Keratinocyte (primary cell): ENCODE measurements at places on chromosomes 13 and 19. TPM values are rescaled to one million over a fixed set of nuclear protein-coding genes. Genes with fewer than 3 reads are reported as not detected.

DNA sequence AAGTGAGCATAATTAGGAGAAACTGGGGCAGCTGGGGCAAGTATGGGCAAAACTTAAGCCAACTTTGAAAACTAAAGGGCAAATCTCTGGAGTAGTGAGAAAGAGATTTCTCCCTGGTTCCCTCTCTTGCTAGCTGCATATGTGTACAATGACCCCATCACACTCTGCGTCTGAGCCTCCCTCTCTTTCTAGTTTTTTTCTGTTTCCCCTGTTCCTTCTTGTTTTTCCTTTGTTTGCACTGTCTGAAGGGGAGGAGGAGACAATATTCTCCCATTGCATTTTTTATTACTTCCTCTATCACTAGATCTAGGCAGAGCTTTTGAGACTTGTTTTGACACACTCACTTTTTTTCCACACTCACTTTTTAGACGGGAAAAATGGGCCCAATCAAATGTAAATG lies 11.2 kb upstream of the CLDN10 start:
- no peak overlapping the region for H3K4me3 ChIP-seq
- DNase-seq: no peak
- no peaks in the 10 kb centered on the region for H3K4me1 ChIP-seq

DNA sequence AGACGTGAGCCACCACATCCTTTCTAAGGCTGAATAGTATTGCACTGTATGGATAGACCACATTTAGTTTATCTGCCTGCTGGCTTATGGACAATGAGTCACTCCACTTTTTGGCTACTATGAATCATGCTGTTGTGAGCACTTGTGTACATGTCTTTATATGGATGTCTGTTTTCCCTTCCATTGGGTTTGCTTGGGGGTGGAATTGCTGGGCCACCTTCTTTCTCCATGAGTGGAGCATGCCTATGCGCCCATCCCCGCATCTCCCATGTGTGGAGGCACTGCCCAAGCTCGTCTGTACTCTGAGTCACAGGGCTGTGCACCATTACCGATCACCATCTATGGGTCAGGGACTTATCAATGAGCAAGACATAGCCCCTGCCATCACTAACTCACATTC lies 127.2 kb upstream of the GJB6 start:
- no peaks in the 10 kb centered on the region for H3K36me3 ChIP-seq
- H3K27ac ChIP-seq: peak overlapping the region; percentile 87
- no peaks in the 10 kb centered on the region for H3K27me3 ChIP-seq
- no peak overlapping the region for H3K4me3 ChIP-seq
- DNase-seq: peak; percentile 98

The RGCC gene
- polyA plus RNA-seq: 0.56 to 2.3 TPM (median 1.5 TPM) in 3 replicates

DNA sequence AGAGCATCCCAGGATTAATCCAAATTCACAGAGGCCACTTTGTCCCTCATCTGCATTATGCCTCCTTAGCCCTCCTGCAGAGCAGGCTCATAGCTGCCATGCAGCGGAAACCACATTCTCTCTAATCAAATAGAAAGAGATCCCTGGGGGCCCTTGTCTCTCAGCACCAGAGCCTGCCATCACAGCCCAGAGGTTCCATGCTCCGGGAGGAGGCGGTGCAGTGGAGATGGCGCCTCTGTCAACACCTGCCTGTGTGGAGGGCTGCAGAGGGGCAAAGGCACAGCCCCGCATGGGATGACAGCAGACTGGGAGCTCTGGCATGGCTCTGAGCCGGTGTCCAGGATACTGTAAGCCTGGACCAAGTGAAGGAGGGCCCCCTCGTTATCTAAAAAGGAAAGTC lies 111.3 kb downstream of the SLC7A1 start:
- DNase-seq: no peak
- no peaks in the 10 kb centered on the region for H3K4me1 ChIP-seq

The APOE gene
- polyA plus RNA-seq: 27.9 to 217 TPM (median 30.2 TPM) in 3 replicates

The RTBDN gene
- not detected in 3 replicates for polyA plus RNA-seq

DNA sequence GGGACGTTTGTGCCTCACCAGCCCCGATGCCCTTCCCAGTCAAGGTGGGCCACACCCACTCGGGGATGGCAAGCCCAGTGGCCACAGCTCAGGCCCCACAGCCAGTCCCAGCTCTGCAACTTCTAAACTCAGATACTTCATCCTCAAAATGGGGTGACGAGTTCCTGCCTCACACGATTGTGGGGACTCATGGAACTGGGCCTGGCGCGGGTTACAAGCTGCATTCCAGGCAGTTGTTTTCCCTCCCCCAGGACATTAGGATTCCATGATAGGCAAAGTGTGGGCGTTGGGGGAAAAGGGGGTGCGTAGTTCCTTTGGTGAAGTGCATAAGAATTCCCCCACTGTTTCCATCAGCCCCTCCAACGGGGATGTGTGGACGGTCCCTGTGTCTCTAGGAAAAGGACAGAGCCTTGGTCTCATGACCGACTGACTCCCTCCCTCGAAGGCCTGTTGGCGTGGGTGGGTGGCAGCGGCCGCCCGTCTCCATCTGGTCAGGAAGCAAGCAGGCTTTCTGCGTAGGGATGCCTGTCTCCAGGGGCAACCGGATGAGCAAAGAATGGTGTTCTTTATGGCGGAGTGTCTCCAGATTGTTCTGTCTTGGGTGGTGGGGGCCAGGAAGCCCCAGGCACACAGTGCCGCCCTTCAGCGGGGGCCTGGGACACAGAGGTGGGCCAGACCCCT lies 21.1 kb upstream of the NPAS1 start:
- no peaks in the 10 kb centered on the region for H3K27me3 ChIP-seq
- no peak overlapping the region for H3K27ac ChIP-seq
- H3K4me1 ChIP-seq: no peaks in the 10 kb centered on the region
- H3K36me3 ChIP-seq: peaks cover 32% of the 10 kb centered on the region
- H3K4me3 ChIP-seq: no peak overlapping the region
- DNase-seq: no peak

The ZNF99 gene
- polyA plus RNA-seq: not detected in 3 replicates

GRCh38 chr13:113272031-113272430 lies 25.0 kb upstream of the LAMP1 start:
- peaks cover 4% of the 10 kb centered on the region for H3K36me3 ChIP-seq
- H3K27me3 ChIP-seq: no peaks in the 10 kb centered on the region
- H3K27ac ChIP-seq: no peak overlapping the region
- DNase-seq: no peak
- no peak overlapping the region for H3K4me3 ChIP-seq
- peaks cover 19% of the 10 kb centered on the region for H3K4me1 ChIP-seq

GRCh38 chr19:32287086-32287485 lies 58.3 kb upstream of the ZNF507 start:
- H3K4me1 ChIP-seq: no peaks in the 10 kb centered on the region
- H3K36me3 ChIP-seq: no peaks in the 10 kb centered on the region
- no peak overlapping the region for H3K4me3 ChIP-seq
- H3K27me3 ChIP-seq: no peaks in the 10 kb centered on the region
- no peak overlapping the region for H3K27ac ChIP-seq

DNA sequence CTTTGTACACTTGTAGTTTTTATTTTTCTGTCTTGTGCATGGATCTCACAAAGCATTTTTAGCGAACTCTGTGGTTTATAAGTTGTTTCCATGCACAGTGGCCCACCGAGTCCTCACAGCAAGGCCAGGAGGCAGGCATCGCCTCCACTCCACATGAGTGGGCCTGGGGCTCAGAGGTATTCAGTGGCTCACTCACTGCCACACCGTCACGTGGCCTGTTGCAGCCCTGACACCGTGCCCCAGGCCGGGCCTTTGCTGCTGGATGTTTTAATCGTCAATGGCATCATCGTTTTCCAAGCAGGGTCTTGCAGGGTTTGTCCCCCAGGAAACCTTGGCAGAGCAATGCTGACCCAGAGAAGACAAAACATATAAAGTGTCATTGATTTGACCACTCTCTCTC lies 59.8 kb downstream of the SPACA7 start:
- DNase-seq: no peak
- H3K4me1 ChIP-seq: no peaks in the 10 kb centered on the region
- no peak overlapping the region for H3K4me3 ChIP-seq
- H3K27me3 ChIP-seq: no peaks in the 10 kb centered on the region

The FPR2 gene
- 0.03 to 0.06 TPM (median 0.05 TPM) in 3 replicates for polyA plus RNA-seq

The CGB7 gene
- 0.92 to 4.1 TPM (median 1.2 TPM) in 3 replicates for polyA plus RNA-seq

GRCh38 chr19:44692379-44692721 lies 6.6 kb upstream of the CEACAM16 start:
- no peak for DNase-seq
- no peaks in the 10 kb centered on the region for H3K36me3 ChIP-seq
- peak overlapping the region; percentile 90 for H3K27ac ChIP-seq

The FCAR gene
- polyA plus RNA-seq: not detected in 3 replicates

DNA sequence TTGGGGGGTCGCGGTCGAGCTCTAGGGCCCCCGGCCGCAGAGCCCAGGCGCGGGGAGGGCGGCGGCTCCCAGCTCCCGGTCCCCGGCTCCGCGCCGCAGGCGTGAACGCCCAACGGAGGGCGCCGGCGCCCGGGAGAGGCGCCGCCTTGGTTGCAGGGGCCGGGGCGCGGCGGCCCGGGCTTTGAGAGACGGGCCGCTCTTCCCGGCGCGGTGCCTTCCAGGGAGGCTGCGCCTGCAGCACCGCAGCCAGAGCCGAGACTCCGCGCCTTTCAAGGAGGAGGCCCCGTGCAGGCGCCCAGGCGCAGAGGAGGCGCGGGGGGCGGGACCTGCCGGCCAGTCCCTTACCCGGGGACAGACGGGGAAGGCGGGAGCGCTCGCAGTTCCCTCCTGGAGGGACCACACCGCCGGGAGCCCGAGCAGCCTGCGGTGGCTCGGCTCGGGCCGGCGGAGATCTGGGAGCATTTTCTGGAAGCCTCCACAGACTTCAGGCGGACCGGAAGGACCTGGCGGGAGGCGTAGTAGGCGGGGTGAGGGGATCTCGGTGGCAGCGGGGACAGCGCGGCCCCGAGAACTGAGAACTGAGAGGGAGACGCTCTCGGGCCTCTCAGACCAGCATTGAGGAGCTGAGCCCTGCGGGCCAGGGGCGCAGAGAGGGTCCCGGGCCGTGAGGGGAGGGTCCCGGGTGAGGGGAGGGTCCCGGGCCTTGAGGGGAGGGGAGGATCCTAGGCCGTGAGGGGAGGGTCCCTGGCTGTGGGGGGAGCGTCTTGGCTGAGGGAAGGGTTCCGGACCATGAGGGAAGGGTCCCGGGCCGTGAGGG lies 25.5 kb upstream of the MCF2L start:
- no peak overlapping the region for H3K27ac ChIP-seq
- DNase-seq: no peak
- H3K27me3 ChIP-seq: peaks cover 16% of the 10 kb centered on the region
- no peaks in the 10 kb centered on the region for H3K4me1 ChIP-seq
- H3K4me3 ChIP-seq: peak overlapping the region; percentile 36

The EHD2 gene
- polyA plus RNA-seq: 18.3 to 48.5 TPM (median 23.7 TPM) in 3 replicates

DNA sequence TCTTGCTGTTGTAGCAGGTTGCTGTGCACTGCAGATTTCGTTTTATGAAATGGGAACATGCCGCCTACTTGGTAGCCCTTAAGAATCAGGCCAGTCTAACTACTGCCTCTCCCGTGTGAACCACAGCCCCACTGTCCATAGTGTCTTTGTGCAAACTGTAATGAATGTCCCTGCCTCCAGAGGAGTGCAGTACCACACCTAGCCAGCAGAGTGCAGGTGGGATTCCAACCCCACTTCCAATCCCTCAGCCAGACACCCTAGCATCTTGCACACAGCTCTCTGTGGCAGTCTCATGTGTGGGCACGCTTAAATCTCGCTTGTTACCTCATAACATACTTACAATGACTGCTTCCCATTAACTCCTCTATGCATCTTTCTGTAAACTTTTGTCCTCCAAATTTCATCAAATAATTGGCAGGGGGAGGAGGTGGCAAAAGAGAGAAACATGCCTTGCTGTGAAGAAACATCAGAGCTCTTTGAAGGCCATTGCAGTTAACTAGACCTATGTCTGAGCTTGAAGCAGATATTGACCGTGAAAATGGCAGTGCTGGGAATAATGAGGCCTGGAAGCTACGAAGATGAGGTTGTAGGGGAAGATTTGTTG lies 47.2 kb downstream of the ZAR1L start:
- no peak overlapping the region for H3K27ac ChIP-seq
- H3K4me1 ChIP-seq: peaks cover 4% of the 10 kb centered on the region
- H3K36me3 ChIP-seq: no peaks in the 10 kb centered on the region
- no peak for DNase-seq
- H3K27me3 ChIP-seq: no peaks in the 10 kb centered on the region

- H3K36me3 ChIP-seq: no peaks in the 10 kb centered on the region
- DNase-seq: no peak
- no peak overlapping the region for H3K27ac ChIP-seq
- no peak overlapping the region for H3K4me3 ChIP-seq
- H3K4me1 ChIP-seq: no peaks in the 10 kb centered on the region
These were observed 23.6 kb upstream of the POU2F2 start for GRCh38 chr19:42155796-42156195.

The PSMC4 gene
- polyA plus RNA-seq: 48.2 to 107 TPM (median 74.1 TPM) in 3 replicates
